Stimulated activated naive CD4-positive, alpha-beta T cell treated with Interleukin-2 at 50 U/mL for 16 hours (primary cell): ENCODE measurements at places on chromosomes 5 and 9.

GRCh38 chr5:123125962-123126732, 37.1 kb downstream of the PRDM6 start:
- no peak for DNase-seq

DNA sequence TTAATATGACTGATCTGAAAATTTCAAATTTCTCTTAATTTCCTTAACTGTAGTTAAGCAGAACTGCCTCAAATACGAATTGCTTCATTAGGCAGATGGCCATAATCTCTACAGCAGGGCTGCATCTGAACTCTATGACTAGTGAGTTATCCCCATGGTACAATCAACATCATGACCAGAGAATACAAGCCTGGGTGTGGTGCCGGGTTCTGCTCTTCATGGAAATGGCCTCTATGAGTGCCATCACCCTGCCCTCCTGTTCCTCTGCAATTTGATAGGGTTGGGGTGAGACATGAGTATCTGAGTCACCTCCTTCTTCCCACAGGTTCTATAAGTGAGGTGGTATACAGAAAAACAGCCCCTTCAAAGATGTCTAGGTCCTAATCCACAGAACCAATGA, 235.9 kb downstream of the AP3B1 start:
- no peak for DNase-seq

- no peak for DNase-seq
Observed at GRCh38 chr5:52582313-52582712, 205.4 kb upstream of the ITGA1 start.

DNA sequence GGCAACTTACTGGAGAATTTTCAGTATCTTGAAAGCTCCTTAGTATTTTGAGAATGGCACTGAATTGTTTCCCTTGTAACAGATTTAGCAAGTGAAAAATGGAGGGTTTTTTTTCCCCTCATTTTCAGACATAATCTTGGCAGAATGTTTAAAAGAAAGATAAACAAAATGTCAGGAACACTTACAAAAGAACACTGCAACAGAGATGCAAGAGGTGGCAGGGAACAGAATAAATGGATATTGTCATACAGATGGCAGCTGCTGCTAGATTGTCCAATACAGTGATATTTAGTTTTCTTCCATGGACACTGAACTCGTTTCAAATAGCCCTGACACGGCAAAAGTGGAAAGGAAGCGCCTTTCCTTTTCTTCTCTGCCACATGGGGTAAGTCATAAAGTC, 76.9 kb upstream of the ZNF608 start:
- no peak for DNase-seq

DNA sequence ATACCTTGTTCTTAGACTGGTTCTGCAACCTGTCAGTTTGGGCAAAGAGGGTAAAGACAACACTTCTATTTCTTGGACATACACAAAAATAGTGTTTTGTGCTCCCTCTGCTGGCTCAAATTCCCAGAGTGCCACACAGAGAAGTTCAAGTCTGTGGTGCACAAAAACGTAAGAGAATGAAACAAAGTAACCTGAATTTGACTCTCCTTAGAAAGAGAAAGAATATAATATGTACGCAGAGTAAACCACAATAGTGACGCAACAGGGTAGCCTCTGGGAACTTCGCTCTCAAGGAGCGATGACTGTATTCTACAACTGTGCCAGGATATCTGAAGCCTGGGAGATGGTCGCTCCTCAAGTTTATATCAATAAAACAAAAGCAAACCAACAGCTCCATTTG, 18.5 kb downstream of the DDX31 start:
- no peak for DNase-seq

- no peak for DNase-seq
Observed at GRCh38 chr5:97601651-97602050, 418.6 kb upstream of the RIOK2 start.

GRCh38 chr5:145245354-145245753, 589.8 kb downstream of the PRELID2 start:
- DNase-seq, result no peak

DNA sequence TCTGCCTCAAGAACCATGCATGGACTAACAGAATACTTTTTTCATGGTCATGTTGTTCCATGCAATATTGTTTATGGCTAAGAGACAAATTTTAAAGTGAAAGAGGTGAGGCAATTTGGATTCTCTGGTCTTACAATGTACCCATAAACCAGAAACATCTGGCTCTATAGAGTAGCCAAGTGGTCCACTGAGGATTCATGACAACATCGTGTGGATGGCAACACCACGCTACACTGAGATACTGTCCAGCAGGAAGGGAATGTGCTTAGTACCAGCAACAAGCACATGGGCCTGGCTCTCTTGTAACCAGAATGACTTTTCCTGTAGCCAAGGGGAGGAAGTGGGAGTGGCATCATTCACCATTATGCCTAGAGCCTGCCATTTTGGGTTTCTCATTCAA, 218.2 kb downstream of the GADD45G start:
- DNase-seq, result no peak

DNA sequence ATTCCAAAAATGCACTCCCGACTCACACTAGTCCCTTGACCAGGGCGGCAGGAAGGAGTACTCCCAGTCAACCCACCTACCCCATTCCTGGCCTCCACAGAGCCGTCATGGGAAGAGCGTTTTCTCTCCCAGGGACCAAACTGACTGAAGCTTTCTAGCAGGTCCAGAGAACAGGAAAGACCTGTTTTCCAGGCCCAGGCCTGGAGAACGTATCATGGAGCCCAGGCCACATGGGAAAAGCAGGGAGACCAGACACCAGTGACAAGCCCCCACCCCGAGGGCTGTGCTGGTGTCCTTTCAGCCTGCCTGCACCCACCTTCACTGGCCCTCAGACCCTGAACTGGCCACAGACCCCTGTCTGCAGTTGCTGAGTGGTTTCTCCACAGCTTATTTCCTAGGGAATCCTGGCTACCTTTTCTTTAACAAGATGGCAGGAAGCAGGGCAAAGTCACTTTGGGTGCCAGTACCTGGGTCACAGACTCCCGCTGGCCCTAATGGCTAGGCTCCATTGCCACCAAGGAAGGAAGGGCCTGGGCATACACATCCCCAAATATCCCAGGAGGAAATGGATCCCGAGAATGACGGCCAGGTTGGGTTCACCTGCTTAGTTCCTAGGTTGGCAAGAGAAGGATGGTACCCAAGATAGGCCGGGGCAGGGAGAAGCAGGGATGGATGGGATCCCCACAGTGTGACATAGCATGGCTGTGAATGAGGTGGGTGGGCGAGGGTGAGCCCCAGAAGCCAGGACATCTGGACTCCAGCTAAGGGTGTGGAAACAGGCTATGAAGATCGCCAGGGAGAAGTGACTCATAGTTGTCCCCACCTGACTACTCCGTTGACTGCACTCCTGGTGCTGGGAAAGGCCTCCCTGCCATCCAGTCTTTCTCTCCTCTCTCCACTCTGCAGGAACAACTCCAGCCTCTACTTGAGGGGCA, 12.2 kb downstream of the CCNI2 start:
- no peak for DNase-seq

DNA sequence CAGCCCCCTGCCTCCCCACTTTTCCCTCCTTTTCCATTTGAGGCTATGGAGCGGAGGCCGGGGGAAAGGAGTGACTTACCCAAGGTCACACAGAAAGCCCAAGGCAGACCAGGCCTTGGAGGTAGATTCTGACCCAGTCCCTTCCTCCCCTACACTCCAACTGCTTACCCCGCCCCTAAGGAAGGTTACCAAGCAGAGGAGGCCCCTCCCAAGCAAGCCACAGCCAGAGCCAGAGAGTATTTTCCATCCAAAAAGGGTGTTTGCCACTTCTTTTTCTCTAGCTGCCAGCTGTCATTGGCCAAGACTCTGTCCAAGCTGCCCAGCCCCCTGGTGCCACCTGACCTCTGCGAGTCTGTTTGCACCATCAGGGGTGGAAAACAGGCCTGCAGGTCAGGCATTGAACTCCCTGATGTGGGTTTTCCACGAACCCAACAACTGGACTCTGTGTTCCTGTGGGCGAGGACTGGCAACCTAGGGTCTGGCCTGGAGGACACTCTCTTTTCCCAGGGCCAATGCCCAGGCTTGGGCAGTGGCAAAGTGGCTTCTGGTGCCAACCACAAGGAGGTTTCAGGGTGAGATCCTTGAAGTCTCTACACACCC, 6.3 kb upstream of the ASS1 start:
- no peak for DNase-seq

DNA sequence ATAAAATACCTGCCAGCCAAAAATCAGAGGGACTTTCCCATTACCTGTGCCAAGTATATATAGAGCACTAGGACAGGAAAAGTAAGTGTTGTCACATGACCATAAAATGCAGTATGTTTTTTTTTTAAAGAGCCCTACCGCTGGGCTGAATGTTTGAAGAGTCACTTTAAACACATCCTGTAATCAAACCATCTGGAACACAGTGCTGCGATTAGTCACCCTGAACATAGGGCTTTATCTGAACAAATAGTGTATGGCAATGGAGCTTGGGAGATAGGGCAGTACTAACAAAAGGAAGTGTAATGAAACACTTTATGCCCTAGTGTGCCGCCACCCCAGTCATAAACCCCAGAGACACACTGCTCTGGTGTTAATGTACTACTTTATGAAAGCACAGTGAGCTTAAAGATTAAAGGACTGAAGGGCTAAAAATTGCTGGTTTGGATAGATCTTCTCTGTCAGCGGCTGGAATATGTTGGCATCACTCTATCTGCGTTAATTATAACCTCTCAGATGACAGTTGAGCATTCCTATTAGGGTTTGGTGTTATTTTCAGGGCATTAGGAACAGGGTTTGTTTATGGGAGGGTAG, 90.4 kb downstream of the ZNF608 start:
- DNase-seq, result no peak

DNA sequence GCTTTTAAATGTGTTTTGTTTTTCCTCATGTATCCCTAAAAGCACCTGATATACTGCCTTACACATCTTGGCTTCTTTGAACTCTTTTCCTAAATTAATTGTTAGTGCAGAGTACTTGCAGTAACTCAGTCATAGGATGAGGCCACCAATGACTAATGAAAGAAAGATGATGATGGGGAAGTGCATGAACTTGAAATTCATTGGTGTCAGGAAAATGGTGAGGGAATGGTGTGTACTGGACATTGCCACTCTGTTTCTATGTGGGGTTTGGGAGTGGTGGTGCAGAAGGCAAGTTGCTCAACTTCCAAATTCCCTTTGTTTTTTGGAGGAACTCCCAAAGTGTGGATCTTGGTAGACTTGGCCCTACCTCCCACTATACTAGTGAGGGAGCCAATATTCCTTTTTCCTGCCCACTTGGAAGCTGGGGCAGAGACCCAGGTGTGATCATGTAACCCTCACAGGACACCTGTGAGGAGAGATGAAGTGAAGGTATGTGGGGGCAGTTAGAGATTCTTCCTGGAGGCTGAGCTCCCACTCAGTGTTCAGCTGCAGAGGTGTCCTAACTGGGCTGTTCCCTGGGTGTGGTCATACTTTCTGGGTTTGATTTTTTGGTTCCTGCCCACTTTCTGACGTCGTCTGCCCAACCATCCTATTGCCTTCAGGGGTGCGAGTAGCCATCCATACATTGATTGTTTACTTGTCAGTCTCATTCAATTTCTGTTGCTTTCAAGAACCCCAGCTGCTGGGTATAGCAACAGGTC, 298.5 kb downstream of the MAST4 start:
- no peak for DNase-seq

GRCh38 chr5:74107899-74108298, 481.9 kb downstream of the ARHGEF28 start:
- DNase-seq, result no peak

DNA sequence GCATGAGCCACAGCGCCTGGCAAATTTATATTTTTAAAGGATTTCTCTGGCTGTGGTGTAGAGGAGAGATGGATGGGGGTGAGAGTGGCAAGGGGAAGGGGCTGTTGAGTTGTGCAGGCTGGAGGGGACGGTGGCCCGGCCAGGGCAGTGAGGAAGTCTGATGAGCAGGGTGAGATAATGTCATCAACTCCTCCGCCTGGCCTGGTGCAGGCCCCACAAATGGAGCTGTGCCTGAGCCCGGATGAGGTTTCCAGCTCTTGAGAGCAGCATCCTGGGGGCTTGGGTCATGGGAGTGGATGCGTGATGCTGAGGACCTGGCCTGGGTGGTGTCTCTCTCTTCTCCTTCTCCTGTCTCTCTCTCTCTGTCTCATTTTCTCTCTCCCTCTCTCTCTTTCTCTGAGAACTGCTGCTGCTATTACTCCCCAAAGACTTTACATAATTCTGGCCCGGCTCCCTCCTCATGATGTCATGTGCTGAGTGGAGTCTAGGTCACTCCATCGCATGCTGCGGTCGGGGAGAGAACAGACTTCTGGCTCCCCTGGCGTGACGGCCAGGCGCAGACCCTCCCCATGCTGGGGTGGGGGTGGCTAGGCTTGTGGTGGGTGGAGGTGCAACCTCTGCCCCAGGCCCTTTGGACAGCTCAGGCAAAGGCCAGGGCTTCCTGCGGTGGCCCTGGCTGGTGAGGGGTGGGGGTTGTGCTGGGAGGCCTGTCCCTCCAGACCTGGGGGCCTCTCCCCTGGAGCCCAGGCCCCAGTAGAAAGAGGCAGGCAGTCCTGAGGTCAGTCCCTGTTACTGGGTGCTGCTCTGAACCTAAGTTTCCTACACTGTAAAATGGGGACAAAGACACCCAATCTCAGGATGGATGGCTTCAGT, 26.4 kb downstream of the FGF18 start:
- no peak for DNase-seq

GRCh38 chr5:163915481-163915961, 410.1 kb downstream of the MAT2B start:
- no peak for DNase-seq

- DNase-seq, result no peak
Observed at GRCh38 chr5:87298692-87299362, 31.1 kb downstream of the RASA1 start.

DNA sequence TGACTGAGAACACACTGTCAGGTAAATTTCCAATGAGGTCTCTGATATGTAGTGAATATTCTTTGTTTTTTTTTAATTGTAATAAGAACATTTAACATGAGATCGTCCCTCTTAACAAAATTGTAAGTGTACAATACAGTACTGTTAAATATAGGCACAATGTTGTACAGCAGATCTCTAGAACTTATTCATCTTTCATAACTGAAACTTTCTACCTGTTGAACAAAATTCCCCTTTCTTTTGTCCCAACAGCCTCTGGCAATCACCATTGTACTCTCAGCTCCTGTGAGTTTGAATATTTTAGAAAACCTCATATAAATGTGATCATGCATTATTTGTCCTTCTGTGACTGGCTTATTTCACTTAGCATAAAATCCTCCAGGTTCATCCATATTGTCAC, 10.6 kb upstream of the PRLR start:
- DNase-seq, result no peak

DNA sequence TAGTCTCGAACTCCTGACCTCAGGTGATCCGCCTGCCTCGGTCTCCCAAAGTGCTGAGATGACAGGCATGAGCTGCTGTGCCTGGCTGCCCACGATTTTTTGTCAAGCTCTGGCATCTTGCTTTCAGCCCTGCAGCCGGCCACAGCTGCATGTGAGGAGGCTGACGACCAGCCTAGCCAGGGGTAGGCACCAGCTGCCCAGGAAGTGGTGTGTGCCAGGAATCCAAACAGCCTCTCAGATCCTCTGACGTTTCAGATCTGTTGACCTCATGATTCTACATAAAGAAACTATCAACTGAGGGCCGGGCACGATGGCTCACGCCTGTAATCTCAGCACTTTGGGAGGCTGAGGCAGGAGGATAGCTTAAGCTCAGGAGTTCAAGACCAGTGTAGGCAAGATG, 19.0 kb downstream of the DYNC2I2 start:
- no peak for DNase-seq

- no peak for DNase-seq
Observed at GRCh38 chr5:173765029-173765644, 123.0 kb upstream of the CPEB4 start.
